ENCODE measurements at places on chromosomes 13 and 19. TPM values are rescaled to one million over a fixed set of nuclear protein-coding genes. Genes with fewer than 3 reads are reported as not detected.

KLK15 gene
- not detected for total RNA-seq

DNA sequence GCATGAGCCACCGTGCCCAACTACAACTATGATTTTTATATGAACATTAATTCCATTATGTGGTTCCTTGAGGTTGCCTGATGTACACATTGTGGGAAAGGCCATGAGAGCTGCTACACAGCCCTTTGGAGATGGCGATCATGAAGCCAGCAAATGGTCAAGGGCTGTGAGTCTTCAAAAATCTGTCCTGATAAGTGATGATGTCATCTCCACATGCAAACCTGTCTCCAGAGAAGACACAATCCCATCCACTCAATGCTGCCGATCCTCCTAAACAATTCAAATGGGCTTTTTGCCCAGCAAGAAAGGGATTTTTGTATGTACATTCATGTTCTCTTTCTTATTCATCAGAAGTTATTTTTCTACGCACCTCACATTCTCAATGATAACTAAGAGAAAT lies 17.6 kb downstream of the SIGLEC7 start:
- H3K4me1 ChIP-seq = no peaks in the 10 kb centered on the region
- DNase-seq = no peak
- H3K36me3 ChIP-seq = no peaks in the 10 kb centered on the region

DNA sequence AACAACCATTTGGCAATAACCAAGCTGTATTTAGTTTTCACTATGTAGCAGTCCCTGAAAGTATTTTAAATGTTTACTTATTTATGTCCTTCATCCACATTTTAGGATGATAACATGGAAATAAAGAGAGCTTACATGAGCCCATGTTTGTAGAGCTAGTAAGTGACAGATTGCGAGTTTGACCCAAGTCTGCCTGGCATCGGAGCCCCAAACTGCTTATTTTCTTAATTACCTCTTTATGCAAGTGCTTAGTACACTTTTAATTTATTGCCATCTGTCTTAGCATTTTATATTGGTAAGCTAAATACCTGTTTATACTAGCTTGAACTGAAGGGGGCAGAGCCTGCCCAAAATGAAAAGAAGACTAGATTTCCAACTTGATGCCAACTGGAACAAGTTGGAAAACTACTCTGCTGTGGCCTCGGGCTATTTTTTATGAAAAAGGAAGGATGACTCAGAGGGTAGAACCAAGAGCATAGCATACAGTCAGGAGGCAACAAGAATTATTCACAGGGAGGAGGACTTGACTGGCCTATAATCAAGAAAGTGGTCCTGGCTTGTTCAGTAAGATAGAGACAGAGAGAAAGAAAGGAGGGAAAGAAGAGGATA lies 150.2 kb downstream of the NDFIP2 start:
- no peaks in the 10 kb centered on the region for H3K36me3 ChIP-seq
- no peak overlapping the region for H3K27ac ChIP-seq
- peaks cover 6% of the 10 kb centered on the region for H3K4me1 ChIP-seq
- no peak overlapping the region for H3K4me3 ChIP-seq
- peak; percentile 87 for DNase-seq
- H3K27me3 ChIP-seq = no peaks in the 10 kb centered on the region

GRCh38 chr13:90454002-90454636 lies 893.4 kb upstream of the MIR17HG start:
- H3K4me3 ChIP-seq = no peak overlapping the region
- no peaks in the 10 kb centered on the region for H3K36me3 ChIP-seq
- no peaks in the 10 kb centered on the region for H3K27me3 ChIP-seq

IL17D gene
- 2.7 TPM for total RNA-seq

DNA sequence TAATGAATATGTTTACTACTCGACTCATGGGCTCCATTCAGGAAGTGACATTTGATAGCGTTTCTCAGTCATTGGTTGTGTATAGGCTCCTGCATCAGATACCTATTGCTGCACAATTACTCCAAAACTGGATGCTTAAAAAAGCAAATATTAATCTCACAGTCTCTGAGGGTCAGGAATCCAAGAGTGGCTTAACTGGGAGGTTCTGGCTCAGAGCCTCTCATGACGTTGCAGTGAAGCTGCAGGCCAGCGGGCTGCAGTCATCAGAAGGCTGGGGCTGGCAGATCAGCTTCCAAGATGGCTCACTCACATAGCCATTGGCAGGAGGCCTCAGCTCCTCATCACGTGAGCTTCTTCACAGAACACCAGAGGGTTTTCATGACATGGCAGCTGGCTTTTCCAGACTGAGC lies 525.1 kb upstream of the NBEA start:
- no peaks in the 10 kb centered on the region for H3K36me3 ChIP-seq
- H3K27me3 ChIP-seq = no peaks in the 10 kb centered on the region
- H3K27ac ChIP-seq = no peak overlapping the region

CYP2A6 gene
- total RNA-seq = not detected

SLITRK6 gene
- 1.3 TPM for total RNA-seq

- no peaks in the 10 kb centered on the region for H3K36me3 ChIP-seq
- H3K4me1 ChIP-seq = no peaks in the 10 kb centered on the region
- no peak for DNase-seq
- H3K27me3 ChIP-seq = no peaks in the 10 kb centered on the region
- no peak overlapping the region for H3K27ac ChIP-seq
Measured at GRCh38 chr13:42384265-42384664, 112.3 kb downstream of the AKAP11 start.

GRCh38 chr13:37164635-37165034 lies 59.2 kb upstream of the CSNK1A1L start:
- no peak overlapping the region for H3K4me3 ChIP-seq
- no peaks in the 10 kb centered on the region for H3K27me3 ChIP-seq
- H3K27ac ChIP-seq = no peak overlapping the region
- H3K4me1 ChIP-seq = no peaks in the 10 kb centered on the region

GRCh38 chr13:109655206-109655600 lies 131.2 kb downstream of the IRS2 start:
- H3K27ac ChIP-seq = peak overlapping the region; percentile 94
- no peaks in the 10 kb centered on the region for H3K27me3 ChIP-seq
- H3K4me3 ChIP-seq = no peak overlapping the region
- no peaks in the 10 kb centered on the region for H3K36me3 ChIP-seq
- H3K4me1 ChIP-seq = peaks cover 67% of the 10 kb centered on the region

CLEC17A gene
- total RNA-seq = not detected

GRCh38 chr19:19081642-19082151 lies 17.9 kb downstream of the SLC25A42 start:
- H3K27ac ChIP-seq = no peak overlapping the region
- H3K36me3 ChIP-seq = no peaks in the 10 kb centered on the region
- peaks cover 7% of the 10 kb centered on the region for H3K4me1 ChIP-seq

CALR3 gene
- total RNA-seq = not detected

DNA sequence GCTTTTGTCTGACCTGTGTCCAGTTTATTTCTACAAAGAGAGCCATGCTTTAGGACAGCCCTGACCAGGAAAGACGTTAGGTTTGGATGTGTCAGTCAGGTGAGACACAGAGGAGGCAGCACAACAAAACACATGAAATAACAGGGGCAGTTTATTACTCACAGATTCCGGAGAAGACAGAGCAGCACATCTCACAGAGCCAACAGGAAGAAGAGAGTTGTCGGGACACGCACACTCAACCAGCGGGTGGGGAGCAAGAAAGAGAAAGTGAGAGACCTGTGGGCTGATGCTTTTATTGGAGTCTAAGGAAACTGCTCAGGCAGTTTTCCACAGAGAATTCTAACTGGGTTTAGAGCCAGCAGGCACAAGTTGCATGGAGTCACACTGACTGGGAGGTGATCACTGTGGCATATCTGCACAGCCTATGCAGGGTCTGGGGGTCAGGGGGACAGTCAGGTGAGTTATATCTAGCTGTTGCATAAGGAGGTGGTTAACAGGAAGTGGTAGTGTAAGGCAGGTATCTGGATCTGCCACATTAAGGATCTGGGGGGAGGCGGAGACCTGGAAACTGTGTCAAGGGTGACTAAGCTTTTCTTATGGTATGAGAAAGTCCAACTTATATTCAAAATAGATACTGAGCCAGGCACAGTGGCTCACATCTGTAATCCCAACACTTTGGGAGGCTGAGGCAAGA lies 24.1 kb upstream of the CEACAM20 start:
- H3K27me3 ChIP-seq = no peaks in the 10 kb centered on the region
- DNase-seq = no peak
- H3K4me1 ChIP-seq = no peaks in the 10 kb centered on the region
- H3K36me3 ChIP-seq = no peaks in the 10 kb centered on the region
- no peak overlapping the region for H3K4me3 ChIP-seq
- no peak overlapping the region for H3K27ac ChIP-seq

- peaks cover 4% of the 10 kb centered on the region for H3K36me3 ChIP-seq
- H3K27me3 ChIP-seq = no peaks in the 10 kb centered on the region
- no peak overlapping the region for H3K4me3 ChIP-seq
- no peak overlapping the region for H3K27ac ChIP-seq
- no peak for DNase-seq
- no peaks in the 10 kb centered on the region for H3K4me1 ChIP-seq
Measured at GRCh38 chr19:45293682-45294081, 29.0 kb downstream of the CKM start.

ETHE1 gene
- 15.3 TPM for total RNA-seq

DNA sequence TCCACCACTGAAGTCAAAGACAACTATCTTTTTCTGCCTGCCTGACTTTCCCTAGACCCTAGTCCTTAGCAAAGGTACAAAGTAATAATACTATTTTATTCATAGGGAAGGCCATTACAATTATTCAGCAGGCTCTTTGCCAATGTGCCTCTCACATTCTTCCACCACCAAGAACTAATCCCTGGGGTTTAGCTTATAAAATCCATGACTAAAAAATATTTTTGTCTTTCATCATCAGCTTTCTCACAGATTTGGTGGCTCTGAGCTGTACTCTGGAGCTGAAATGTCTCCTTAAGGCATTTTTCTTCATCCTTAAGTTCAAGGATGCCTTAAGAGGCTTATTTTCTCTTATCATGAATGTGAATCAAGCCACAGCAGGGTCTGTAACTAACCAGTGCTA lies 96.1 kb downstream of the OXGR1 start:
- peak; percentile 27 for DNase-seq
- H3K27me3 ChIP-seq = no peaks in the 10 kb centered on the region
- H3K4me1 ChIP-seq = no peaks in the 10 kb centered on the region
- H3K4me3 ChIP-seq = no peak overlapping the region

DNA sequence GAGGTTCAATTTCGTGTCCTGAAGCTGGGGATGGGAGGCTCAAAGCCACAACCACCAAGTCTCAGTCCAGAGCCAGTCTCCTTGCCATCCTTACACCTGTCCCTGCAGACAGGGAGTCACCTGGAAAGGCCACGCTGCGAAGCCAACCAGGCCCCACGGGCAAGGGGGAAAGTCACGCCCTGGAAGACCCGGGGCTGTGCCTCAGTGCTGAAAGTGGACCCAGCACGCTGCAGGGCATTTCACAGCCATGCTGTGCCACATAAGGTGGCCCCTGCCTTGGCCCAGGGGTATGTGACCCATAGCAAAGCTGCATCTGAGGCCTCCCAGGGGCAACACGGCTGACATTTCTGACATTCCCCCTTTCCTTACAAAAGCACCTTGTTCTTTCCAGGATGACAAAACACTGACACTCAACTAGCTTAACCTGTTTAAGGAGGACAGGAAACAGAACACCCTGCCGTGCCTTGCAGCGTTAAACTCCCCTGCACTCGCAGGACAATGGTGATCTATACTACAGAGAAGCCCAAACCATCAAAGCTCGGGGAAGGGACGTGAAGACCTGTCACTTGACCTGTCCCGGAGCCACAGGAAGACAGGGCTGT lies 14.8 kb downstream of the CHERP start:
- H3K27me3 ChIP-seq = no peaks in the 10 kb centered on the region
- no peak for DNase-seq
- H3K27ac ChIP-seq = no peak overlapping the region
- peaks cover 98% of the 10 kb centered on the region for H3K36me3 ChIP-seq

GRCh38 chr13:37526710-37527473 lies 71.7 kb downstream of the POSTN start:
- no peak for DNase-seq
- no peaks in the 10 kb centered on the region for H3K27me3 ChIP-seq
- H3K27ac ChIP-seq = no peak overlapping the region
- H3K4me3 ChIP-seq = no peak overlapping the region
- no peaks in the 10 kb centered on the region for H3K4me1 ChIP-seq

GRCh38 chr19:2547033-2547680 lies 71.2 kb downstream of the GADD45B start:
- no peak overlapping the region for H3K4me3 ChIP-seq
- peaks cover 29% of the 10 kb centered on the region for H3K4me1 ChIP-seq
- no peak overlapping the region for H3K27ac ChIP-seq
- H3K27me3 ChIP-seq = no peaks in the 10 kb centered on the region
- DNase-seq = no peak

GRK1 gene
- not detected for total RNA-seq

GRCh38 chr19:29303719-29304090 lies 90.8 kb upstream of the UQCRFS1 start:
- no peaks in the 10 kb centered on the region for H3K4me1 ChIP-seq
- H3K27ac ChIP-seq = no peak overlapping the region
- no peaks in the 10 kb centered on the region for H3K36me3 ChIP-seq
- no peak overlapping the region for H3K4me3 ChIP-seq
- H3K27me3 ChIP-seq = no peaks in the 10 kb centered on the region
- DNase-seq = no peak

- no peaks in the 10 kb centered on the region for H3K36me3 ChIP-seq
- H3K27me3 ChIP-seq = peaks cover 15% of the 10 kb centered on the region
- DNase-seq = no peak
- H3K4me1 ChIP-seq = no peaks in the 10 kb centered on the region
- no peak overlapping the region for H3K4me3 ChIP-seq
- no peak overlapping the region for H3K27ac ChIP-seq
Measured at GRCh38 chr13:101018720-101019119, 344.1 kb upstream of the TMTC4 start.

GRCh38 chr13:97342136-97342535 lies 91.8 kb upstream of the RAP2A start:
- no peak overlapping the region for H3K27ac ChIP-seq
- no peak for DNase-seq
- no peaks in the 10 kb centered on the region for H3K4me1 ChIP-seq
- H3K36me3 ChIP-seq = no peaks in the 10 kb centered on the region

- H3K27me3 ChIP-seq = no peaks in the 10 kb centered on the region
- no peak overlapping the region for H3K4me3 ChIP-seq
- DNase-seq = no peak
Measured at GRCh38 chr13:29907670-29908069, 57.3 kb upstream of the UBL3 start.

GRCh38 chr19:43784241-43784980 lies 3.6 kb upstream of the KCNN4 start:
- H3K27ac ChIP-seq = no peak overlapping the region
- H3K36me3 ChIP-seq = no peaks in the 10 kb centered on the region
- H3K4me3 ChIP-seq = no peak overlapping the region

NECTIN2 gene
- total RNA-seq = 83.6 TPM

DNA sequence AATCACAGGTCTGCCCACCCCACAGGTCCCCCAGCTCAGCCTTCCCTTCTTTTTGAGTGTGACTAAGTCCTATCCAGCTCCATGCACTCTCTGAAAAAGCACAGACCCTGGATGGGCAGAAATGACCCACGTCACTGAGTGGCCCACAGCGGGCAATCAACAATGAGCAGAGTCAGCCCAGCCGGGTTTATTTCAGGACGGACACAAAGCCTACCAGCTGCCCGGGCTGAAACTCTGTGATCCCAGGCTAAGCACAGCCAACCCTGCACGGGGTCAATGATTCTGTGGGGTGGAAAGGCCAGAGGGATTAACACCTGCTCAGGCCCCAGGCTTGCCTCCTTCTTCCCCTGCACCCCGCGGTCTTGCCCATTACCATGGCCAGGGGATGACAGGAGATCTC lies 8.4 kb downstream of the NAPA start:
- H3K4me3 ChIP-seq = no peak overlapping the region
- no peaks in the 10 kb centered on the region for H3K4me1 ChIP-seq
- H3K27me3 ChIP-seq = no peaks in the 10 kb centered on the region
- no peak overlapping the region for H3K27ac ChIP-seq
- H3K36me3 ChIP-seq = peaks cover 5% of the 10 kb centered on the region
